ENCODE measurements at places on chromosomes 6 and 20.

DNA sequence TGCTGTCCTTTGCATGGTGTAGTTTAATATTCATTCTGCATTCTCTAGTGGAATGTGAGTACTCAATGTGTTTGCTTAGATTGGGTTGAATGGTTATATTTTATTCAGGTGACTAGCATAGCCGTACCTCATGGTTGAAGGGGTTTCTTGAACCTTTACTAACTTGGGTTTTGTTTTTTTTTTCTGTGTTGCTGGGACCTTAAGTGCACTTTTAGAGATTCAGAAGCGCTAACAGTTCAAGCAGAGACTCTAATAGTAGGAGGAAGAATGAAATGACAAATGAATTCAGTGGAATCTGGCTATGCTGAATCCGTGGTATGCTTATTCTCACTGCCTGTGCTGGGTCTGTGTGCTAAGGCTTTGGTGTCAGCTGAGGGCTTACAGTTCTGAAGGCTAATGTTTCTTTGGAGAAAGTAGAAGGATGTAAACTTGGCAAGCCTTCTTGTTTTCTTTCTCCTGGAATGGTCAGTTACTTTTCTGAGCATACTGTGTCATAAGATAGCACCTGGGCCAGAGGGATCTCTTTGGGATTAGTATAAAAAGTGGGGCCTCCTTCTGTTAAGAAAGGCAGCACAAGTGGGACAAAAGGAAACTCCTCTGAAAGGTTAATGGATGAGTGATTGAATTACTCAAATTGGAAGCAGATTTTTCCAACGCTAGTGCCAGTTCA lies 28.7 kb downstream of the RNF144B start:
- no peak for DNase-seq

- no peak for DNase-seq
These were observed 28.3 kb downstream of the ZNF292 start for GRCh38 chr6:87183687-87184086.

DNA sequence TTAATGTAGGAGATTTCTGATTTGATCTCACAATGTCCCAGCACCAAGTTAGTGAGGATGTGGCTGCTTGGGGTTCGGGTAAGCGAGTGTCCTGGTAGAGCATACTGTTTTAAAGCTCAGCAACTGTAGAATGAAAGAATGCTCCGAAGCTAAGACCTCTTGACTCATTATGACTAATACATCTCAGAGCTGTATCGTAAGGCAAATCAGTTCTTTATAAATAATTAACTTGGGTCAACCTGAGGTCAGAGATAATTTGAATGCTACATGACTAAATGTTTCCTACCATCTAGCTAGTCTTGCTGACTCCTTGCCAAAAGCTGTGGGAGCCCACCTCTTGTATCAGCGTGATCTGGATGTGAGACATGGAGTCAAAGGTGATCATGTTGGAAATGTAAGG lies 128.8 kb upstream of the PDE7B start:
- DNase-seq, result no peak

DNA sequence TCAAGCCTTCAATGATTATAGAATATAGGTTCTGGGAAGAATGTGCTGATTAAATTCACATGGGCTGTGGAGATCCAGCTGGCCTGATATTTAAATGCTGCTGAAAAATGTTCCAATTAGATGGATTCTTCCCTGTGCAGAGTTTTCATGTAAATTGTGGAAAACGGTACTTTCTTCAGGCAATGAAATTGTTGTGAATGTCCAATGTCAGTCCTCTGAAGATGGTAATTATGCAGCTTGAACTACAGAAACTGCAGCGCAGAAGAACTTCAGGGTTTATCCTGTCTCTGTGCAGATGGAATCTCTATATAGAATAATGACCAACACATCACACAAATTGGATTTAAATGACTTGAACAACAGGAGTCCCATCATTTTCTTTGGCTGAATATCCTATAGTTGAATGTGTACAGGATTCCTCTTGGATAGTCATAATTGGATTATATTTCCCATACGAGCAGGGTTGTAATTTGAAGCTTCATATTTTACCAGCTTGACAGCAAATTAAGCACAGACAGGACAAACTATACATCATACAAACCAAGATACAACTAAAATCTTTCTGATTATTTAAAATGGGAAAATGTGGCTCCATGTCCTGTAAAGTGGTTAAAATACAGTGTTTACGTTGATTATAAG lies 82.3 kb downstream of the CAP2 start:
- DNase-seq, result no peak

GRCh38 chr6:84605298-84605697 lies 159.1 kb downstream of the TBX18 start:
- DNase-seq, result no peak

DNA sequence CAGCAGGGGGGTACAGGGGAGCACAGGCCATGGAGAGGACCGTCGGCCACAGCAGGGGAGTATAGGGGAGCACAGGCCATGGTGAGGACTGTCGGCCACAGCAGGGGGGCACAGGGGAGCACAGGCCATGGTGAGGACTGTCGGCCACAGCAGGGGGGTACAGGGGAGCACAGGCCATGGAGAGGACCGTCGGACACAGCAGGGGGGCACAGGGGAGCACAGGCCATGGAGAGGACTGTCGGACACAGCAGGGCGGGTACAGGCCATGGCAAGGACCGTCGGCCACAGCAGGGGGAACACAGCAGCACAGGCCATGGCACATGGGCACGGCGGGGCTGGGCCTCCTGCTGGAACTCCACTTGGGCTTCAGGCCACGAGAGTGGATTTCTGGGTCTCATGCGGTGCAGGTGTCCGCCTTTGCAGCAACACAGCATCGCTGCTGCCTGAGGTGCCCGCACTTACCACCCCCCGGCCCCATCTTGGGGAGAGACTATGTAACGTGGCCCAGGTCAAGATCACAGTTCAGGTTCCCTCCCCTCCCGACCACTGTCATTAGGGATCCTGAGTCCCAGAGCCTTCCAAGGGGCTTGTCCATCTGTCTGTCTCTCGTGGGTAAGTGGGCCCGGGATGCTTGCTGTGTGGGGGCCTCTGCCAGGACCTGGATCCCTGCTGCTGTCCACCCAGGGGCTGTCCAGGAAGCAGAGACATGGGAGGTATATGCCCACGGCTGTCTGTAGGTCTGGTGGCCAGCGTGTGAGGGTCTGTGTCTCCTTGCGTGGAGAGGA lies 2.5 kb downstream of the NPBWR2 start:
- no peak for DNase-seq

DNA sequence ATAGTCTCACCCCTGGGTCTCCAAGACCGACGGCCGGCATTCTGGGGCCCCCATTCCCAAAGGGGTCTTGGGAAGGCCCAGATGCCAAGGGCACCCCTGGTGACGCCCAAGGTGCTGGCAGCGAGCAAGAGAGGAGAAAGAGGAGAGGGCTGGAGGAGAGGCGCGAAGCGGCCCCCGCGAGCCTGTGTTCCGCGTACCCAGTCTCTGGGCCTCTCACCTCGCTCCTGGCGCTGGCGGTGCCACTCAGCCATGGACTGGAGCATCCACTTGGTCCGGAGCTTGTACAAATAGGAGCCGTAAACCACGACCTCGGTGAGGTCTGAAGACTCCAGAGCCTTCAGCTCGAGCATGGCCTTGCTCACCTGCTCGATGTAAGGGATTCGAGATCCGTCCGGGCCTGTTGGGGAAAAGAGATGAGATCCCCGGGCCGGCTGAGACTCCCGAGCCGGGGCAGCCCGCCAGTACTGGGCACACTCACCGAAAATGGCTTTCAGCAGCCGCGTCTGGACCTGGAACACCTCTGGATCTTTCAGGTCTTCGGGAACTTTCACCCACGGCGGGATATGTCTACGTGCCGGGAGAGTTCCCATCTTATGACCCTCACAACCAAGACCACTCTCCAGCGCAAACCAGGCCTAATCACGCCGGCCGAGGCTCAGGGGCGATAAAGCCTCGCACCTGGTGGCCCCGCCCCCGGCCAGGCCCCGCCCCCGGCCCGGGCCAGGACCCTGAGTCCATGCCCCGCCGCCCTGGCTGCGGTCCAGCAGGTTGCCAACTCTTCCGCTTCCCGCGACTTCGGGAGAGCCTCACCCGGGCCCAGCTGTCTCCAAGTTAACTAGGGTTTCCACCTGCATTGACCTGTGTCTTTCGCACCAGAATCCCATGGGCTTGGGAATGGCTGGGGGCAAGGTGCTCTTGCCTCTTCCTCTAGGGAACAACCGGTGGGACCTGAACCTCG lies at the start of gene DPPA5:
DPPA5 (minus strand) TSS at position 641 of the 958 bp plus-strand sequence; CDS start at position 590, 51 bp downstream.
- DNase-seq, result no peak

- DNase-seq, result no peak
These were observed 130.0 kb downstream of the TSHZ2 start for GRCh38 chr20:53101992-53102760.

DNA sequence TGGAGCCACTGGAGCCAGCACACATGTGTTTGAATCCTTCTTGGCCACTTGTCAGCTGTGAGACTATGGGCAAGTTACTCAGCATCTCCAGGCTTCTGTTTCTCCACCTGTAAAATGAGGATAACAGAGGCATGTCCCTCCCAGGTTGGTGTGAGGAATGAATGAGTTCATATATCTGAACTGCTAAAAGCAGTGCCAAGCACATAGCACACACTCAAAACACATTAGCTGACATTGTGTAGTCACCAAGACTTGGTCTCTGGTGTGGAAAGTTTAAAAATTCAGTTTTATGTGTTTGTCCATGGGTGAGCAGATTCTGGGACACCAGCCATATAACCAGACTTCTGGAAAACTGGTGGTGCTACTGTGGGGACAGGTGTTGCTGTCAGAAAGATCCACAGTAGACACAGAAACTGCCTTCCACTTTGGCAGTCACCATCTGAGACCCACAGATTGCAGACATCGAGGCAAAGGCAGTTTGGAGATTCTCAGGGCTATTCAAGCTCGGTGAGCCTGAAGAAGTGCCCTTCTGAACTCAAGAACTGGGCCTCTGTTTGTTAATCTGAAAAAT lies 115.8 kb downstream of the MRPL14 start:
- no peak for DNase-seq

DNA sequence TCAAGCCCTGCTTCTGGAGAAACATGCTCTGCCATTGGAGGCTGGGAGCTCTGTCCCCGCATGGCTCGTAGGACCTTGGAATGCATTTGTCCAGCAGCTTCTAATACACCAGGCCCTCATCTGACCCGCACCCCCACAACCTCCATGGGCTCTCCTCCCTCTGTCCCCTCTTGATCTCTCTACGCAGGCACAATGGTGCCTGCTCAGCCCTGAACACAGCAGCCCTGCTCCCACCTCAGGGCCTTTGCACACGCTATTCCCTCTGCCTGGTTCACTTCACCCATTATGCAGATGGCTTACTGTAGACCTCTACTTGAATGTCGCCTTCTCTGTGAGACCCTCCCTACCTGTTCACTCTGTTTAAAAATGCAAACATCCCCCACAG lies 27.0 kb upstream of the PTGIS start:
- no peak for DNase-seq

GRCh38 chr20:8812817-8813216 lies 256.1 kb upstream of the PLCB4 start:
- no peak for DNase-seq

DNA sequence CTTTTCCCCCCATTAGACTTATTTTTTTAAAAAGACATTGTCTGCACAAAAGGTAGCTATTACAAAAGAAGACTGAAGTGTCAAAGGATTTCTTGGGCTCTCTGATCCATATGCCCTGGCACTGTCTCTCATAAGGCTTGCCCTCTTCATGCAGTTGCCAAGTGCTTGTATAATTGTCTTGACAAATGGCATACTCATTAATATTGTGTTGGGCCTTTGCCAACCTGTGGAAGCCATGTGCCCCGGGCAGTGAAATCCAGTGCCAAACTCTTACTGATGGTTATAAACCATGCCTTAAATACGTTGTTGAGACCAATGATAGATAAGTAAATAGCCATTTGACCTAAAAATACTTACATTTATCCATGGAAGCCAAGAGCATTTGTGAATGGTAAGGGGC lies 98.1 kb downstream of the FARS2 start:
- DNase-seq, result no peak

- DNase-seq, result no peak
These were observed 382.4 kb downstream of the PKHD1 start for GRCh38 chr6:51704932-51705540.

All from activated naive CD4-positive, alpha-beta T cell (primary cell).